ENCODE measurements at places on chromosomes 11 and 22.

GRCh38 chr11:78857688-78858087 is 283.0 kb upstream of the NARS2 start:
- DNase-seq: no peak

DNA sequence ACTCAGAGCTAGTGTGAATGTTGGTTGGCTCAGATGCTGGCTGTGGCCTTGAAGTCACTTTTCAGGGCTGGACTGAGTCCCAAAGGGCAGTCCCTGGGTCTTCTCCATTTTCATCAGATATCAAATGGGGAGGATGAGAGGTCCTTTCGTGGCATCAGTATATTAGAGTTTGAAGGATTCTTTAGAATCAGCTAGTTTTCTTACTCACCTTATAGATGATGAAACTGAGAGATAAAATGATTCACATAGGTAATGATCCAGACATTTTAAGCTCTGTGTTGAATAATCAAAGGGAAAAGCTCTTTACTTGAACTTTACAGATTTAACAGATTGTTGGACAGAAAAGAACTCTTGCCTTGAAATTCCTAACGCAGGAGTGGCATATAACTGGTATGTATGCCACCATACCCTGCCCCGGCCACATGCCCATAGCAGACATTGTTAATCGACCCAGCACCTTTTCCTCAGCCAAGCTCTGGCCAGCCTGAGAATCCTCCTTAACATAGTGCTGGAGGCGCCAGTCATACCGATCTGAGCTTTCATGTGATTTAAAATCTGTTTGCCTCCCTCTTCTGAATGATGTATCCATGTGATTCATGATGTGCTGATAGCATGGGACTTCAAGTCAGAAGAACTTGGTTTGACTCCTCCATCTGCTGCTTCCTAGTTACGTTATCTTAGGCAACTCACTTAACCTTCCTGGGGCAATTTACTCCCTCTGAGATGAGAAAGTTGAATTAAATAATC is 60.0 kb downstream of the BARX2 start:
- DNase-seq: no peak

GRCh38 chr22:30178181-30179126 is 68.1 kb downstream of the LIF start:
- no peak for DNase-seq

DNA sequence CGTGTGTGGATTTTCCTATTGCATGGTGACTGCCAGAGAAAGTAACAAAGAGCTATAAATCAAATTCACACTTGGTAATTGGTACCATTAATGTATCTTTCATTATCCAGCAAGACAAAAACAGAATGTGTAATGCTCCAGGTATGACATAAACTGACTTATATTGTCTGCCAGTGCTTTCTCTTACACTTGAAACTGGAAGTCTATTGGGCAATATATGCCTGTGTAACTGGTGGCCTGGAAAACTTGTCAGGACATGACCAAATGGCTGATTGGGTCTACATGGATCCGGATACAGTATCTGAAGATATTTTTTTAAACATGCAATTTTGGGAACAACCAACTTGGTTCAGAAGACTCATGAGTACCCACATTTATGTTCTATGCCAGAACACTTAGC is 174.6 kb upstream of the ARHGAP42 start:
- DNase-seq: no peak

All from T1000 (cell line).